ENCODE measurements at places on chromosomes 7 and 10. TPM values are rescaled to one million over a fixed set of nuclear protein-coding genes. Genes with fewer than 3 reads are reported as not detected.

Gene TSPAN13
- 63.0 TPM for total RNA-seq

Gene ANXA11
- 91.4 TPM for total RNA-seq

Gene ENTPD1
- 56.7 TPM for total RNA-seq

Gene SFMBT2
- 17.0 TPM for total RNA-seq

Gene MYPN
- total RNA-seq: not detected

Gene OR13A1
- not detected for total RNA-seq

Gene AUTS2
- total RNA-seq: 90.3 TPM

Gene KEL
- total RNA-seq: 1.5 TPM

Gene ARHGAP22
- total RNA-seq: 28.6 TPM

Gene COBL
- 63.9 TPM for total RNA-seq

Gene TCAF2
- total RNA-seq: not detected

DNA sequence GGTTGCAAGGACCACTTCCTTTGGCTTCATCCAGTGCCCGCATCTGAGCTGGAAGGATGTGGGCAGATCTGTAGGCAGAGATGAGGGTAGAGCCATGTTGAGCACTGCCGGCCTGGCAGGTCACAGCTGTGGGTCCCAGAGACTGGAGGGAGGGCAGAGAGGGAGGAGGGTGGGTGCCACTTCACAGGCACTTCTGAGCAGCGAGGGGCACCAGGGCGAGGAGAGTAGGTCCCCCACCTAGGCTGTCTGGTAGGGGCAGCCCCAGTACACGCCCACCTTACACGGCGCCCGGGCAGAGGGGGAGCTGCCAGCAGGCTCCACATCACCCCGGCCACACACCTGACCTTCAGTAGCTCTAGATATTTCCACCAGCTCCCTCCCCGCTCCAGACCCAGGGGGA is 473.0 kb upstream of the FOXK1 start:
- no peaks in the 10 kb centered on the region for H3K4me1 ChIP-seq
- H3K36me3 ChIP-seq: no peaks in the 10 kb centered on the region
- H3K27ac ChIP-seq: no peak overlapping the region
- no peak for DNase-seq

DNA sequence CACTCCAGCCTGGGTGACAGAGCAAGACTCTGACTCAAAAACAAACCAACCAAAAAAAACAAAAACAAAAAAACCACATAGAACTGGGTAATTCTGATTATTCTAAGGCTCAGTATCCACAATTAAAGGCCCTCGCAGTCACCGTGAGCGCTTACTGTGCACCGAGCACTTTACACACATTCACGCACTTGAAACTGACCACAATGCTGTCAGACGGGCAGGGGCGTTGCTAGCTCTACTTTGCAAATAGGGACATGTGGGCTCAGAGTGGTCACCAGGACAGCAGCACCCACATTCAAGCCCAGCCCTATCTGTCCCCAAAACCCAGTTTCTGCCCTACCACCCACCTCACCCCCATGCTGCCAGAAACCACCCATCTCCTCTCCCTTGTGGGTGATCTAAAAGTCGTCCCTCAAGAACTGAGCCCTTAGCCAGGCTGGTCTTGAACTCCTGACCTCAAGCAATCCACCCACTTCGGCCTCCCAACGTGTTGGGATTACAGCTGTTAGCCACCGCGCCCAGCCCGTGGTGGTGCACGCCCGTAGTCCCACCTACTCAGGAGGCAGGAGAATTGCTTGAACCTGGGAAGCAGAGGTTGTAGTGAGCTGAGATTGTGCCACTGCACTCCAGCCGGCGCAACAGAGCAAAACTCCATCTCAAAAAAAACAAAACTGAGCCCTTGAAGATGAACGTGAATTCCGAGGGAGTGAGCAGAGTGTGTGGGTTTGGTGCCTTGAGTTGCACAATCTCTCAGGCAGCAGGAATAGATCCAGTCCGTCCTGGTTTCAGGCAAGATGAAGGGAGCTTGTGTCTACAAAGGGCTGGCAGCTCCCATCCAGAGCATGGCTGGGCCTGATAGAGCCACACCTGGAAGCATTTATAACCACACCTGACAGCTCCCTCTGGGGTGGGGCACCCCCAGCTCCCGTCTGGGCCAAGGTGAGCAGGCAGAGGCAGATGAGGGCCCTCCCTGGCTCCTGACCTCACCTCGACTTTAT is 5.4 kb upstream of the HSPB1 start:
- H3K27ac ChIP-seq: peak overlapping the region; percentile 99
- DNase-seq: peak; percentile 94
- no peak overlapping the region for H3K4me3 ChIP-seq
- H3K27me3 ChIP-seq: no peaks in the 10 kb centered on the region
- H3K36me3 ChIP-seq: no peaks in the 10 kb centered on the region
- H3K4me1 ChIP-seq: peaks cover 57% of the 10 kb centered on the region

DNA sequence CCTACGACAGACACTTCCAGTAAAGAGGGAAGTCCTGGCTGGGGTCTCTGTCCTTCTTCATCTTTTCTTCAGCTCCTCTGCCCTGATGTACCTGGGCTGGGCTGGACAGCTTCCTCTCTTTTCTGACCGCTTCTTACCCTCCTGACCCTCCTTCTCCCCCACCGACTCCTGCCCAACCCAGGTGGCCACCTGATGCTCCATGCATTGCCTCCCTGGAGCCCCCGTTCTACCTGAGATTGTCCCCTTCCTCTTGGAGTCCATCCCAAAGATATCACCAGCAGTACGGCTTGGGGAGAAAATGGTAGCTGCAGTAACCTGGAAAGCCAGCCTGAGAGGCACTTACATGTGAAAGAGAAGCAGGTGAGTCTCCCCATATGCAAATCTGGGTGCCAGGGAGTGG is 566.3 kb downstream of the TCERG1L start:
- H3K36me3 ChIP-seq: no peaks in the 10 kb centered on the region
- DNase-seq: no peak
- H3K4me1 ChIP-seq: no peaks in the 10 kb centered on the region
- no peak overlapping the region for H3K27ac ChIP-seq

- no peaks in the 10 kb centered on the region for H3K4me1 ChIP-seq
- H3K27me3 ChIP-seq: peaks cover 9% of the 10 kb centered on the region
- no peak overlapping the region for H3K27ac ChIP-seq
Observed at GRCh38 chr7:101386177-101386557, 23.5 kb downstream of the COL26A1 start.

GRCh38 chr7:98681511-98681910 is 64.4 kb downstream of the NPTX2 start:
- H3K4me1 ChIP-seq: no peaks in the 10 kb centered on the region
- no peaks in the 10 kb centered on the region for H3K36me3 ChIP-seq
- DNase-seq: no peak
- no peak overlapping the region for H3K4me3 ChIP-seq

GRCh38 chr7:70325509-70326101 is 727.3 kb downstream of the AUTS2 start:
- no peaks in the 10 kb centered on the region for H3K4me1 ChIP-seq
- H3K27ac ChIP-seq: no peak overlapping the region

DNA sequence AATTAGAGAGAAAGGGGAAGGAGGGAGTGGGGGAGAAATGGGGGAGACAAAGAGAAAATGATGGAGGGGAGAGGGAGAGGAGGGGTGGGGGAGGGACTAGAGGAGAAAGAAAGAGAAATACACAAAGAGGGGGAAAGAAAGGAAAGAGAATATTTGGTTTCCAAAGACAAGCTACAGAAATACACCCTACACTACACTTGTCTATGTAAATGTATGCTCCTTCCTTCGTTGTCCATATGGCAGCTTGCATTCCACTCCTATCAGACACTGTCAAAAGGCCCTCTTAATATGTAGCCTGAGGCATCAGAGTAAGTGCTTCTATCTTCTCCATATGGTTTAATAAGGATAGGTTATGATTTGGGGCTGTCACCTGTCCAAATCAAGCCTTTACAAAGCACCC is 92.8 kb upstream of the FEZF1 start:
- DNase-seq: no peak
- no peak overlapping the region for H3K27ac ChIP-seq
- no peak overlapping the region for H3K4me3 ChIP-seq
- no peaks in the 10 kb centered on the region for H3K4me1 ChIP-seq
- H3K36me3 ChIP-seq: no peaks in the 10 kb centered on the region

GRCh38 chr10:129293991-129294700 is 172.9 kb upstream of the MGMT start:
- no peaks in the 10 kb centered on the region for H3K4me1 ChIP-seq
- H3K36me3 ChIP-seq: no peaks in the 10 kb centered on the region
- H3K27ac ChIP-seq: no peak overlapping the region
- no peak for DNase-seq
- H3K27me3 ChIP-seq: peaks cover 8% of the 10 kb centered on the region

DNA sequence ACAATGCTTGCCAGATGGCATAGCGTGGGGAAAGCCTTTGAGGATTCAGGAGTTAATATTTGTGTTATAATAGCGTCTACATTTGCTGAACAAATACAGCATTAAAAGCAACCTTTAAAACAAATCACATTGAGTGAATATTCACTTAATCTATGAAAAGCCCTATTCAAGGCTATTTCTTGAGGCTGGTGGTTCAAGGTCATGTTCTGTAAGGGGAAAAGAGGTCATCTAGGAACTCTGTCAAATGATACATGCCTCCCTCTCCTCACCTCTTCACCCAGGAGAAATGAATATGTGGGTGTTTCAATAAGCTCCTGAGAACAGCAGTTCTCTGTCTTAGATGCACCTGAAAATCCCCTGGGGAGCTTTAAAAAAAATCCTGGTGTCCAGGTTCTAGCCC is 303.0 kb downstream of the ELMO1 start:
- H3K27ac ChIP-seq: no peak overlapping the region
- no peak overlapping the region for H3K4me3 ChIP-seq
- no peaks in the 10 kb centered on the region for H3K36me3 ChIP-seq
- DNase-seq: no peak
- no peaks in the 10 kb centered on the region for H3K27me3 ChIP-seq

GRCh38 chr10:22816298-22816653 is 101.9 kb upstream of the PIP4K2A start:
- H3K4me3 ChIP-seq: no peak overlapping the region
- no peak overlapping the region for H3K27ac ChIP-seq
- H3K27me3 ChIP-seq: no peaks in the 10 kb centered on the region
- H3K36me3 ChIP-seq: no peaks in the 10 kb centered on the region

DNA sequence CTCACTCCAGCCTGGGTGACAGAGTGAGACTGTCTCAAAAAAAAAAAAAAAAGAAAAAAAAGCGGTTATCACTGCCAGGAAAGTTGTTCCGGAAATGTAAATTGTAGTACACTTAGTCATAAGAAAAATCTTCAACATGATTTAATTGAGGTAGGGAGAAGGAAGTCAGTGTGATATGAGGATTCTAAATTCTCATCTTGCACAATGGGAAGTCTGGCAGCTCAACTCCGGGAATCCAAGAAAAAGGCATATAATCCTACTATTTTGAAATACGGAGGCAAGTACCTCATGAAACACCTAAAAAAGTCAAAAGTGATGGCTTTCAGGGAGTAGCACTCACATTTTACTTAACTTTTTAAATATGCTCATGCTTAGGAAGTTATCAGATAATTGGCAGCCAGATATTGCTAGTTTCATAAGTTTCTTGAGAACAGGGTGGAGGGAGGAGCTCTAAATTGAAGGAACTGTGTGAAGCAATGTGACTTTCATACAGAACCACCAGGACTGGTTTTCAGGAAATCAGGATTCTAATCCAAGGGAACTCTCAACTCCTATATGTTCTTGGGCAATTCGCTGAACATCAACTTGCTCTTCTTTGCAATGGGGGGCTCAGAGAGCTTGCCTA is 2.7 kb upstream of the C7orf25 start:
- no peaks in the 10 kb centered on the region for H3K27me3 ChIP-seq
- H3K4me1 ChIP-seq: peaks cover 15% of the 10 kb centered on the region
- H3K36me3 ChIP-seq: peaks cover 45% of the 10 kb centered on the region
- no peak overlapping the region for H3K4me3 ChIP-seq
- no peak overlapping the region for H3K27ac ChIP-seq

DNA sequence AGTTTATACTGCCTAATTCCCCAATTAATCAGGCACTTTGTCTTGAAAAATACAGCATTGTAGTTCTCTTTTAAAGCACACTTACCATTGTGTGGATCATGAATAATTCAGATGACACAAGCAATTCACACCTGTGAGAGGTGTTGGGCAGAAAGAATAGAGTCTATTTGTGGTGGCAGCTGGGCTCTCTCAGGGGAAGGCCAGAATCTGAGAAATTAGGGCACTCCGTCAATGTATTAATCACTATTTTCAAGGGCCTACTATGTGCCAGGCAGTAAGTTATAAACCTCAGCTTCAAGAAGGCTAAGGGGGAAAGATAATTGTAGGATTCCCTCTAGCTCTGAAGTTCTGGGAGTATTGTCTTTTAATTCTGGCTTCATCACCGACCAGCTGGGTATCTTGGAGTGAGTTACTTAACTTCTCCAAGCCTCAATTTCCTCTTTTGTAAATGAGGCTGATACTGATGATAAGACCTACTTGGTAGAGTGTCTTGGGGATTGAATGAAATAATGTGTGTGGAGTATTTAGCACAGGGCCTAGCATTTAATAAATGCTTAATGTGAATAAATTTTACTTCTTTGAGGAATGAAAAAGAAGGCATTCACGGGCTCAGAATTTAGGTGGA is 2.5 kb downstream of the CHN2 start:
- no peak for DNase-seq
- H3K36me3 ChIP-seq: no peaks in the 10 kb centered on the region
- H3K27ac ChIP-seq: no peak overlapping the region
- H3K4me1 ChIP-seq: peaks cover 28% of the 10 kb centered on the region
- no peaks in the 10 kb centered on the region for H3K27me3 ChIP-seq

GRCh38 chr10:73094986-73095480 is 1.6 kb downstream of the P4HA1 start:
- H3K4me1 ChIP-seq: peaks cover 37% of the 10 kb centered on the region
- no peak for DNase-seq
- no peaks in the 10 kb centered on the region for H3K36me3 ChIP-seq

DNA sequence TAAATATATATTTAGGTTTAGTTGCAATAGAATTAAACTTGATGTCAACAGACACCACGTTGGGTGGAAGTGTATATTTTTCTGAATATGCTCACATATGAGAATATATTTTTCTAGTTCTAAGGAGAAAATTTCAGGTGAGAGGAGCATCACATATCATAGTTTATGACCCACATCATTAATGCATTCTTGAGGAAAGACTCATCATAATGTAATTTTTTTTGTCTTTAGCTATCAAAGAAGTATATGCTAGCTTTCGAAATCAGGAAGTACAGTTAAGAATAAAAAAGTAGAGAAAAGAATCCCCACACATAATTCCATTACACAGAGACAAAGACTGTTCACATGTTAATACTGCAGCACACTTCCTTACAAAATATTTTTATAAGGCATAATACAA is 30.4 kb downstream of the A1CF start:
- H3K4me3 ChIP-seq: no peak overlapping the region
- H3K27ac ChIP-seq: no peak overlapping the region
- DNase-seq: no peak
- no peaks in the 10 kb centered on the region for H3K36me3 ChIP-seq
- no peaks in the 10 kb centered on the region for H3K4me1 ChIP-seq
- H3K27me3 ChIP-seq: no peaks in the 10 kb centered on the region
